ENCODE measurements at places on chromosomes 16 and 17.

GRCh38 chr17:9336817-9337216 is 238.8 kb downstream of the STX8 start:
- DNase-seq = no peak

- peak; percentile 82 for DNase-seq
These were observed 15.9 kb downstream of the TMEM92 start for GRCh38 chr17:50289991-50290702.

- DNase-seq = no peak
These were observed 13.8 kb downstream of the IGSF6 start for GRCh38 chr16:21638573-21638975.

DNA sequence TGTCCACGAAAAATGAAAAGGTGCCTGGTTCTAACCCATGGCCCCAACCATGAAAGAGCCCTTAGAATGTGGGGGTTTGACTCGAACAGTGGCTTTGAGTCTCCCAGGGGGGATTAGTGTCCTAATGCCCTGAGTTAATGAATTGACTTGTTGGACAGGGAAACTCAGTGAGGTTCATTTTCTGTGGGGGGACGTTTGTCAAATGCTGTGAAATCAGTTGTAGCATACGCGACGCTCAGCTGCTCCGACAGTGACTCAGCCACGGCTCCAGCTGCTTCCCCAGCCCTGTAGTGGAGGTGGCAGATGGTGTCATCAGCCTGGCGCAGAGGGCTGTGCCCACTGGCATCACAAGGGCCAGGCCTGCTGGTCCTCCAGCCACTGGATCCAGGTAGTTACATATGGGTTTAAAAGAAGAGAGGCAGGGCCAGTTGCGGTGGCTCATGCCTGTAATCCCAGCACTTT is 3.9 kb upstream of the TMEM235 start:
- no peak for DNase-seq

- peak; percentile 78 for DNase-seq
These were observed 223.3 kb upstream of the SALL1 start for GRCh38 chr16:51374346-51374745.

DNA sequence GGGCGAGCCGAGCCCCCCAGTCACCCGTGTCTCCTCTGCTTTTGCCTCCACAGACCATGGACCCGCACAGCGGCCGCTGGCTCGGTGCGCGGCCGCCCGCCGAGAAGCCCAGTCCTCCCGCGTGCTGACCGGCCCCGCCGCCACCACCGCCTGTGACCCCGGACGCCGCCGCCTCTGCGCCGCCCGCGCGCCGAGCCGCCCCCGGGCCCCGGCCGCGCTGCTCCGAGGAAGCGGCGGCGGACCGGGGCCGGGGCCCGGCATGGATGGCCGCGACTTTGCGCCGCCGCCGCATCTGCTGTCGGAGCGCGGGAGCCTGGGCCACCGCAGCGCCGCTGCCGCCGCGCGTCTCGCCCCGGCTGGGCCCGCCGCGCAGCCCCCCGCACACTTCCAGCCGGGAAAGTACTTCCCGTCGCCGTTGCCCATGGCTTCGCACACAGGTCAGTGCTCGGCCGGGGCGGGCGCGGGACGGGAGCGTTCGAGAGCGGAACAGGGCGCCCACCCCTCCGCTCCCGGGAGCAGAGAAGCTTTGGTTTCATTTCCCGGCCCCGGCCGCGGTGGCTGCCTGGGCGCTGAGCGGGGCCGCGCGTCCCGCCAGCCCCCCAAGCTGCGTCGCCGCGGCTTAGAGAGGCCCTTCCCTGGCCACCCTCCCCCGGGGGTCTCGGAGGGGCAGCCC is 4.4 kb downstream of the BAHCC1 start:
- no peak for DNase-seq

- DNase-seq = no peak
These were observed 3.6 kb downstream of the USP7 start for GRCh38 chr16:8959921-8960787.

DNA sequence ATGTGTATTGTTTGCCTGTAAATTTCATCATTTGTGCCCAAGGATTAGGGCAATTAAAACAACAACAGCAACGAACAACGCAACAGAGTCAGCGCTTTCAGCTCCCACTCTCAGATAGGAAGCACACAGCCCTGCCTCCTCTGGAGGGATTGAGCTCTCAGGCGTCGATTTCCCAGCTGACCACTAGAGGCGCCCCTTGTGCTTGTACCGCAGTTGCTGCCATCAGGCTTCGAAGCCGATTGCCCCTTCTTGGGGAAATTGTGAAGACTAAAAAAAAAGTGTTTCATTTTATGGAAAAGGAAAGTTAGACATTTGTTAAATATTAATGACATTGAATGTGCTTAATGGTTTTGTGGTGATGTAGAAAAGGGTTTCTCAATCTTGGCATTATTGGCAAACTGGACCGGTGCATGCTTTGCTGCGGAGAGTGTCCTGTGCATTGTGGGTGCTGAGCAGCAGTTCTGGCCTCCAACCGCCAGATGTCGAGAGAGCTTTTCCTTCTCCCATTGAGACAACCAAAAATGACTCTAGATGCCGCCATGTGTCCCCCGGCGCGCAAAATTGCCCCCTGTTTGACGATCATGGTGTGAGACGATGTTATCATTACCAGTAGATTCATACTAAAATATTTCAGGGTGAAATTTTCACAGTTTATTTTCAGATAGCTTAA is 650.4 kb upstream of the RBFOX1 start:
- DNase-seq = peak; percentile 51

GRCh38 chr17:65711671-65712276 is 150.3 kb upstream of the AXIN2 start:
- no peak for DNase-seq

DNA sequence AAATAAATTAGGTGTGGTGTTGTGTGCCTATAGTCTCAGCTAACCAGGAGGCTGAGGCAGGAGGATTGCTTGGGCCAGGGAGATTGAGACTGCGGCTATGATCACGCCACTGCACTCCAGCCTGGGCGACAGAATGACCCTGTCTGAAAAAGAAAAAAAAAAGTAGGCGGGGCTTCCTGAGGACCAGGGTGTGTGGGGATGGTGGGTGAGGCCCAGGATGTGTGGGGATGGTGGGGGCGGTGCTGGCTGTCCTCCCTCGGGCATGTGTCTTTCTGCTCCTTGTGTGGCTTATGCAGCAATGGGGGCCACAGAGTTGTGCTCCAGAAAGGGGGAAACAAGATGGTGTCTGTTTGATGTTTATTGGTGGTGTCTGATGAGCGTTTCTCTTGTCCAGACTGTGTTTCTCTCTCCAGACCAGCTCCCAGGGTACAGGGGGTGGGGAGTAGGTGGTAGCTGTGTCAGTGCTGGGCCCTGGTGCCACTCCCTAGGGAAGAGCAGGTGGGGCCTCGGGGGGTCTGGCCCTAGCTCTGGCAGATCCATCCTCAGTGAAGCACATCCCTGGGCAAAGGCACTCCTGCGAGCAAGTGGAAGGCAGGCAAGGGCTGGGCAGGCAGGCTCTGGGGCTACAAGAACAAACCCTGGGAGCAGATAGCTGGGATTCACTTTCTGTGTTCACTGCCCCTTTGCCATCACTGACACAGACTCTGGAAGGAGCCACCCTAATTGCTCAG is 2.3 kb downstream of the LCAT start:
- no peak for DNase-seq

DNA sequence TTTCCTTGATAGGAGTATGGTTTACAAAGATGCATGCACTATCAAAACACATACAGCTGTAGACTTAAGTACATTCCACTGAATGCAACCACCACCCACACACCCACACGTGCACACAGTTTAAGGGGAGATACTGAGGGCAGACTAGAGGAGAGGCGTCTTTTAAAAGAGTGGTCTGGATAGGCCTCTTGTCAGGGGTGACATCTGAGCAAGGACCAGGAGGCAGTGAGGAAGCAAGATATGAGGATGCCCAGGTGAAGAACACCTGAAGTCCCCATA is 12.6 kb downstream of the MPHOSPH6 start:
- DNase-seq = no peak

GRCh38 chr17:67504182-67504581 is 127.1 kb downstream of the PITPNC1 start:
- no peak for DNase-seq

DNA sequence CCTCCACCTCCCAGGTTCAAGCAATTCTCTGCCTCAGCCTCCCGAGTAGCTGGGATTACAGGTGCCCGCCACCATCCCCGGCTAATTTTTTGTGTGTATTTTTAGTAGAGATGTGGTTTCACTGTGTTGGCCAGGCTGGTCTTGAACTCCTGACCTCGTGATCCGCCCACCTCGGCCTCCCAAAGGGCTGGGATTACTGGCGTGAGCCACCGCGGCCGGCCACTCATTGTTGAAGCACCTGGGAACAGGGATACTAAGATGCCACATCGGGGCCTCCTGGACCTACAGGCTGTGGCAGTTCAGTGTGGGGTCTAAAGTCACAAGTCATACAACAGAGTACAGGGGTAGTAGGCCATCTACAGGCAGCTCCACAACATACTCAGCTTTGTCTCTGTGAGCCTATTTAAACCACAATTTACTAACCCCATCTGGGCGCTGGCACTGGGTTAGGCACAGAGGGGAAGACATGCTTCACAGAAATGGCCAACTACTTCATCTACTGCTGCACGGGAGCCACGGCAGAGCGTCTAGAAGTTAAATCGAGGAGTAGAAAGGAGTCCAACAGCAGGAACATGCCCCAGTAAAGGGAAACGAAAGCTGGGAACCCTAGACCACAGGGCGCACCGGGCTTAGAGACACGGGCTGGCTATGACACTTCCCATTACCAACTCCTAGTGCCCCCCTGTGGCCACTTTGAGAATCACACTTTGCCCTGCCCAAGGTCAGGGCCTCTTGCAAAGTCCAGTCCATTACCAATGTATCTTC is 4.3 kb downstream of the VAMP2 start:
- DNase-seq = peak; percentile 92

- DNase-seq = no peak
These were observed 457.2 kb upstream of the CDH11 start for GRCh38 chr16:65579050-65579449.

- no peak for DNase-seq
These were observed 266.0 kb upstream of the SDK2 start for GRCh38 chr17:73910206-73910605.

GRCh38 chr17:61248399-61248798 is 151.2 kb upstream of the TBX2 start:
- DNase-seq = no peak

DNA sequence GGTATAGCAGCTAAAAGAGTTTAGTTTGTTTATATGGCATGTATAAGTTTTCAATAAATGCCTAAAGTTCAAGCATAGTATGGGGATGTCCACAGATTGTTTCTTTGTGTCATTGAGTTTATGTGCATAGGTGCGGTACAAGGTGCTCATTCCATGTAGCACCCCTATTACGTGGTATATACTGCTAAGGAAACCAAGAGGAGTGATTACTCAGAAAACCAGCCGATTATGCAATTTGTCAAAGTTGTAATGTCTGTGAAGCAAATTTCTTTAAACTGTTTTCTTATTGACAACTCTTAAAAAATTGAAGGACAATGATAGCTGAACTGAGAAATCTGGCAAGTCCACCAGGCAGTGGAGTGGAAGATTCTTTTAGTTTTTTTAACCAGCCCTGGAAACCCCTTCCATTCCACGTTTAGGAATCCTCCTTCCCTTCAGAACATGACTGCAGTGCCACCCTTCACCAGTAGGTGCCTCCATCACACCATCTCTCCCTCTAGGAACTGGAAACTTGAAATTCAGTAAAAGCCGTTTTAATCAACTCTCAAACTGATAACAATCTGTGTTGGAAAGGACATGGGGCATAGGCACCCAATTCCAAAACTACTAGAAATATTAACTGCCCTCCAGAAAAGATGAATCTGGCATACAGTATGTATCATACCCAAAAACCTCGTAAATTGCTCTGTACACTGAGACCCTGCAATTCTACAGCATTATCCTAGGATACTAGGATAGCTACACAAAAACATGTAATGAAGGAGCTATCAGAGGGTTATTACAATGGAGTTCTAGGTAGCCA is 43.5 kb downstream of the REXO5 start:
- DNase-seq = peak; percentile 78

- DNase-seq = no peak
These were observed 638 bp upstream of the LYZL6 start for GRCh38 chr17:35944151-35944550.

- DNase-seq = no peak
These were observed 16.0 kb downstream of the TRIM25 start for GRCh38 chr17:56897646-56898424.

- no peak for DNase-seq
These were observed 44.9 kb downstream of the DNAH17 start for GRCh38 chr17:78532311-78532710.

DNA sequence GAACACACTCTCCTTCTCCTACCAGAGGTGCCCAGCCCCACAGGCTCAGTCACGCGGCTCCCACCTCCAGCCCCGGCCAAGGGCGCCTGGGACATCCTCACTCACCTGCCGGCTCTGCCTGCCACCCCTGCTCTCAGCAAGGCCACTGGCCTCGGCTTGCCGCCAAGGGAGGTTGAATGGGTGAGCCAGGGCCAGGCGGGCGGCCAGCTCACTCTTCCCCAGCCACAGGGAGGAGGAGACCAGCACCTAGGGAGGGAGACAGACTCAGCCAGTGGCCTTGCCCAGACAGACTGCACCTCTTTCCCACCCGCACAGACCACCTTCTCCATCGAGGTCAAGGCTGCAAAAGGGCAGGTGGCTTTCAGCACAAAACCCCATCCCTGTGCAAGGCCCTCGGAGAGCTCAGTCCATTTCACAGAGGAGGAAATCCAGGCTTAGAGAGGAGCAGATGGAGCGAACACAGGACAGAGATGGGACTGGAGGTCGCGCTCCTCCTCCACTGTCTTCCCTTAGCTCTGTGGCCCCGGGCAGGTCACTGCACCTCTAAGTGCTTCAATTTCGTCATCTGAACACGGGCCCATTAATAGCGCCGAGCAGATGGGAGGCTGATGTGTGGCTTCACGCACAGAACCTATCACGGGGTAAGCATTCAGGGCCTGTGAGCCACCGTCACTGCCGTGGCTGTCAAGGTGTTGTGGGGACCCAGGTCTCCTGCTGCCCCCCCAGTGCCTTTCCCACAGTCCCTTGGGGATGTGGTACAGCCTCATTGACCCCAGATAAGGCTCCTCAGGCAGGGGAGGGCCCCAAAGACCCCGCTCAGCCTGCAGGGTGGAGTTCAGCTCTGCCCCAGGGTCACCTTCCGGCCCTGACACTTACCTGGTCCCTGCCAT is 56.1 kb downstream of the RMI2 start:
- DNase-seq = no peak

DNA sequence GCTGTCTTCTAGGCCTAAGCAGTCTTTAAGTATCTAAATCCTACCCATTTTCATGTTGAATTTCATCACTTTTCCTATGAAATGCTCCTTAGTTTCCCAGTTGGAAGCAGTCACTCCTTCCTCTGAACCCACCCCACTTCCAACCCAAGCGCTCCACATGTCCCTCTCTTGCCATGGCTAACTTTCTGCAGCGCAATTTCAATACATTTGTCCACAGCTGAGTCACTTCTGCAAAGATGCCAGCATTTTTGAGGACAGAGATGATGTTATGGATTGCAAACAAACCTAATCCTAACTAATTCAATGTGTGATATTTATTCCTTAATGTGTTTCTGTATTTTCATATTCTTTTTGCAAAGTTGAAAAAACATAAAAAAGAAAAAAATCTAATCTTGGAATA is 71.7 kb downstream of the HLF start:
- no peak for DNase-seq

All from ACHN (cell line).